ENCODE measurements at places on chromosomes 12 and 14.

- DNase-seq: no peak
These were observed 23.8 kb upstream of the PCNX4 start for GRCh38 chr14:60067882-60068281.

GRCh38 chr14:85060121-85060520 is 469.8 kb upstream of the FLRT2 start:
- DNase-seq: peak; percentile 47

GRCh38 chr14:42198010-42198409 is 591.3 kb downstream of the LRFN5 start:
- DNase-seq: no peak

GRCh38 chr12:52612431-52613383 is 5.7 kb downstream of the KRT73 start:
- no peak for DNase-seq

DNA sequence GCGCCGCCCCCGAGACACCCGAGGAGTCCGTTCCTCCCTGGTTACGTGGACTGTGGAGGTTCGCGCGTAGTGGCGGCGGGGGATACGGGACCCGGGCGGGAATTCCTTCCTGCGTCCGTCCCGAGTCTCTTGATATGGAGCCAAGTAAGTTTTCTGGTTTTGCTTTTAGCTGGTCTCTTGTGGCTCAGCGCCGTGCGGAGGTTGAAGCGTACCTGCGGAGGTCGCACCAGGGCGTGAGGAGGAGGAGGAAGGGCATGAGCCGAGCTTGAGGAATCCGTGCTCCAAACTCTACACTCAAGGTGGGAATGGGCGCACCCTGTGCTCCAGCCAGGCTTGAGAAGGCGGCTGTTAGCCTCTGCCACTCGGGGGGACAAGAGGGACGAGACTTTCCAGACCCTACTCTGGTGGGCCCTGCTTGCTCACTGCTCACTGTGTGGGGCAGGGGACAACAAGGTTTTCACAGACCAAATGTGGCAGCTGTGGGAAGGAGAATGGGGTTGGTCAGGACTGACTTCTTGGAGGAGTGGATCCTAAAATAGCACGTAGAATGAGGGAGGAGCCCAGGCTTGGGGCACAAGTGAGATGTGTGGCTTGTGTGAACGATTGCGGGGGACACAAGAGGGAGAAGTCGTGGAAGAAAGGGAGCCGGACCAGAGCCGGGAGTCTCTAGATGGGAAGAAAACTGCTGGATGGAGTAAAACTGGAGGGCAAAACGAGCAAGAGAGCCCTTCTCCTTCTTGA is 577 bp downstream of the ATG101 start:
- DNase-seq: no peak

DNA sequence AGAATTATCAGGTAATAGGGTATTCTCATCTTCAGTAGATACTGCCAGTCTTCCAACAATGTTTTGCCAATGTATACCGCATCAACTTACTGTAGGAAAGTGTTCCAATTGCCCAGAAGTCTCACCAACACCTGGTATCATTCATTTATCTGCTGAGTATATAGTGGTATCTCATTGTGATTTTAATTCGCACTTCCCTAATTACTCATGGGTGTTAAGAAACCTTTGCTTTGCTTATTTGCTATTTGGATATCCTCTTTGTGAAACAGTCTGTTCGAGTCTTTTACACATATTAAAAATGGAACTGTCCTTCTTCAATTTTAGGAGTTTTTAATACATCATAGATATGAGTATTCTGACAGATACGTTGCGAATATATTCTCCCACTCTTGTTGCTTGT is 6.1 kb downstream of the TM7SF3 start:
- no peak for DNase-seq

GRCh38 chr14:55313480-55313879 is 42.3 kb downstream of the FBXO34 start:
- no peak for DNase-seq

GRCh38 chr14:104601786-104602185 is 2.8 kb downstream of the TMEM179 start:
- no peak for DNase-seq

DNA sequence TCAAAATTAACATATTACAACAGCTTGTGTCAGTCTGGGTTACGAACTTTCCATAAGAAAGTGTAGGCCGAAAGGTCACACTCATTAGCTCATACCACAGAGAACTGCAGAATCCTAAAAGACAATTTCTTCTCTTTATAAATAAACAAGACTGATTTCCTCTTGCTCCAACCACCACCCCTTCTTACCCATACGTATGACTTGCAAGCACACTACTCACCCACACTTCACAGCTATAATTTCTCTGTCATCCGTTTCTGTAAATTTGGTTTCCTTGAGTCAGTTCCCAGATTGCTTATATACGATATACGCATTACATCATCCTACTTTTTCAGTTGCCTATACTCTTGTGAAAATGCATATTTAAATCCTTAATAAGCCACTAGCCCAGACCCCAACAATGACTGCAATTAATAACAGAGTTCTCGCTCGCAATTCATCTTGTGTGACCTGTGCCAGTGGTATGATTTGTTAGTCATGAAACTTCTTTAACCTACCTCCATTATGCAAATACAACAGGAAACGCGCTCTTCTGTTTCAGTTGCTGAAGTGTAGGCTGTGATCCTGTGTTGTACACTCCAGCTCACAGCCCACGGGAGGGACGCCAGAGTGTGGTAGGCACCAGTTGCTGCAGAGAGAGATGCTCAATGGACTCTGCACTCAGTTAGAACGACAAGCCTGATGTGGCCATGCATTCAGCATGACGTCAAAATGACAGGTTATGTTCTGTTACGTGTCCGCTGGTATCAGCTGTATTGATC is 417.6 kb downstream of the PDZRN4 start:
- DNase-seq: no peak

DNA sequence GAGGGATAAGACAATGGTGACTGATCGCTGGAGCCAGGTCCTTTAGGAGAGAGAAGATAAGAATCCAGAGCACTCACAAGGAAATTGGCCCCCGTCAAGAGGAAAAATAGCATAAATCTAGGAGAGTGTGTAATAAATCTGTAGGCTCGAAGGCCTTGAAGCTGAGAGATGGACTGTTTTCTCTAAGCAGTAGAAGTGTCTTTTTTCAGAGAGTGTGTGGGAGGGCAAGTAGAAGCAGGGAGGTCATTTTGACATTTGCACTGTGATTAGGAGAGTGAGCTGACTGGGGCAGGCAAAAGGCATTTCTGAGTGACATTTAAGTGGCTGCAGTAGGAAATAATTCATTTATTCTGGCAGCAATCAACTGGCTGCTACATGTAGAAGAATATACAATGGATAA is 78.0 kb upstream of the DDHD1 start:
- DNase-seq: no peak

- DNase-seq: no peak
These were observed 199.5 kb upstream of the SFSWAP start for GRCh38 chr12:131511391-131511802.

DNA sequence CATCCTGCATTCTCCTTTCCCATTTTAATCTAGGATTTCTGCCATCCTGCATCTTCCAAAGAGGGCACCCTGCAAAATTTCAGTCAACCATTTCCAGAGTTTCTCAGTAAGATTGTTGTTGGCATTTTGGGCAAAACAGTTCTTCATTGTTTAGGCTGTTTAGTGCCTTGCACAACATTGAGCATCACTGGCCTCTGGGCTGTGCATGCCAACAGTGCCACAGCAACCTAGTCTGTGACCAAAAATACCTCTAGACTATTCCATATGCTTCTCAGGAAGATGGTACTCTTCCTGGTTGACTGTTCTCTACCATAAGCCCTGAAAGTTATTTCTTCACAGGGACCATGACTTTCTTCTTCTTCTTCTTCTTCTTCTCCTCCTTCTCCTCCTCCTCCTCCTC is 32.5 kb upstream of the ISM2 start:
- no peak for DNase-seq

DNA sequence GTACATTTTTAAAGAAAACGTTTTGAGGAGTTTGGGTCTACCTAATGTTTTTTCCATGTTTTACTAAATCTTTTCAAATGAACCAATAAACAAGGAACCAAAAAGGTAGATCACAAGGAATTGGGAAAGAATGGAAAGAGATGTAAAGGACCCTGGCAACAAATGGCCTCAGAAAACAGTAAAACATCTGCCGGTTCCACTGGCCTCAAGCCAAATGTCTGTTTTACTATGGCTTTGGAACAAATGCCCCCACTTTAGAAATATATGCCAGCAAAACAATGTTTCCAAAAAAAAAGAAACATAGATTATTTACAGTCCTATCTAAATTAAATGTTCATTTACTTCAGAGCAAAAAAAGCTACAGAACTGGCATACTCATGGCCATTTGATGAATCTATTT is 3.0 kb downstream of the TRMT5 start:
- no peak for DNase-seq

DNA sequence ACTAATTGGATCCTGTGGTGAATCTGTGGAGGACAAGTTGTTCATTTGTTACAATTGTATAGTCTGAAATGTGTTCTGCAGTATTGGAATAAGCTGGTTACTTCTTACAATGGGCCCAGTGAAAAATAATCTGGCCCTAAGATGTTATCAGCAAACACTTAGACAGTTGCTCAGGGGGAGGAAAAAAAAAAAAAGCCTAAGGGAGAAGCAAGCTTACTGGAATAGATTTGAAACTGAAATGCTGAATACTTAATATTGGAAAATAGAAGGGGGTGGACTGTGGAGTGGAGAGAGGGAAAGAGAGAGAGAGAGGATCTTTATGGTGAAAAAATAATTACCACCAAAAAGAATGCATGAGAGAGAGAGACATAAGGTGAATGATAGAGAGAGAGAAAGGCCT is 4.0 kb downstream of the FOXG1 start:
- no peak for DNase-seq

DNA sequence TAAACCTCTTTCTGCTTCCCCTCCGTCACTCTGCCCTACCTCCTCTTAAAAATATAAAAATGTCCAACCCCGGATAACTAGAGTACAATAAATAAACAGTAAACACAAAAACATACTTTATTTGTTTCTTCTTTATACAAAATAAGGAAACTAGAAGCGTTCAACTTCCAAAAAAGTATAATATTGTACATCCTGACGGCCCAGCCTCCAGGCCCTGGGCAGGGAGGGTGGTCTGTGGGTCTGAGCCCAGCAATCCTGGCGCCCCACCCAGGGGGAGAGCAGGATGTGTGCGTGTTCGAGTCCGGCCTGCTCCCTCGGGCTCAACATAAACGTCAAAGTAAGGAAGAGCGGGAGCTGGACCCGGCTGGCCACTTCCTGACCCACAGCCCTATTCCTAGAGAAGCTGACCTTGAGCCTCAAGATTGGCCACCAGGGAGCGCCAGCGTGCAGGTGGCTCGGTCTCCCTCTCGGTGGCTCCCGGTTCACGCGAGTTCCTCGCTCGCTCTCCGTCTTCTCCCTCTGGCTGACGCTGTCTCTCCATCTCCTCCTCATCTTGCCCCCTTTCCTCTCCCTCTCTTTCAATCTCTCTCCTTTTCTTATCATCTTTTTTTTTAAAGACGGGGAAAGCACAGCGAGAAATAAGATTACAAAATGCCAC is 9.4 kb downstream of the LHX5 start:
- peak; percentile 72 for DNase-seq

- DNase-seq: no peak
These were observed 141.0 kb downstream of the SLC8A3 start for GRCh38 chr14:70047598-70048312.

GRCh38 chr12:2634471-2634870 is 160.3 kb upstream of the FKBP4 start:
- DNase-seq: no peak

DNA sequence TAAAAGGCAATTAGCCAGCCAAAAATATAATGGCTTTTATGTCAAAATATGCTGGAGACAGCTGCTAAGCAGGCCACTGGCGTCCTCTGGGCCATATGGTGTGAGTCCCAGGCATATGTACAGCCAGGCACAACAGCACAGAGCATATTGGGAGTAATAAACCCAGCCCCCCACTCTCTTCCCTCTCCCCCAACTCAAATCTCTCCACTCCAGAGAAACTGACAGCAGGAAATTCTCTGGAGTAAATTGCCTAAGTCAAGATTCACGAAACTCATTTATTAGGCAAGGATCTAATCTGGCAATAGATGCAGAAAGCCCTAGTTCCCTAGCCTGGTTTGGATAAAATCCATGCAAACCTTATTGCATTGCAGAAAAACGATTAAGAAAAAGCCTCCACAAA is 147.9 kb upstream of the SEL1L start:
- no peak for DNase-seq

- DNase-seq: no peak
These were observed 13.1 kb upstream of the CCDC85C start for GRCh38 chr14:99616832-99617800.

DNA sequence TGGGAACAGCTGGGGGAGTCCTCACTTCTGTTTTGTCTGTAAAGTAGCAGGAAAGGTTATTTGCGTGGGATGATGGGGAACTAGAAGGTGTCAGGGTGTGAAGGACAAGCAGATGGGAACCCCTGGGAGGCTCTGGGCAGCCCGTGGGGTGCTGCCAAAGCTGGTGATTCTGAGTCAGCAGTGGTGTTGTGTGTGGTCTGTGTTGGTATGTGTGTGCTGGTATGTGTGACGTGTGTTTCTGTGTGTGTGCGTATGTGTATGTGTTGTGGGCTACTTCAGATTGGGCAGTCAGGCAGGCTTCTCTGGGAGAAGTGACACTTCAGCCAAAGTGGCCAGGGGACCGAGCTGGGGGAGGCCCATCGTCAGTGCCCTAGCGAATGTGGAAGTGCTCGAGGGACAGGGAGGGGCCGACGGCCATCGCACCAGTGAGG is 15.3 kb upstream of the BDKRB2 start:
- DNase-seq: peak; percentile 58

- no peak for DNase-seq
These were observed 127.3 kb downstream of the EFCAB11 start for GRCh38 chr14:89827265-89827664.

DNA sequence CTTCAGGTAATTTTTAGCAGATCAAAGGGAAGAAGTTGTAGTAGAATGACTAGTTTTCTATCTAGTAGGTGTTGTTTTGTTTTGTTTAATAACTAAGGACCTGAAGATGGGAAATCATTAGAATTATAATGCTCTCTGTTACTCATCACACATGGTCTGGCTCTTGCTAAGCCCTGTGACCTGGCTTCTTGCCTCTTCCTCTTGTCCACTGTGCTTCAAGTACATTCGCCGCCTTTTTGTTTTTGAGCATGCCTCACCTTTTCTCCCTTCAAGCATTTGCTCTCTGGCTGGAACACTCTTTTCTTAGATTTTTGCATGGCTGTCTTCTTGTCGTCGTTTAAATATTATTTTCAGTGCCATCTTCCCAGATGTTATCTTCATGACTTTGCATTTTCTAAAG is 47.7 kb downstream of the DAAM1 start:
- no peak for DNase-seq

DNA sequence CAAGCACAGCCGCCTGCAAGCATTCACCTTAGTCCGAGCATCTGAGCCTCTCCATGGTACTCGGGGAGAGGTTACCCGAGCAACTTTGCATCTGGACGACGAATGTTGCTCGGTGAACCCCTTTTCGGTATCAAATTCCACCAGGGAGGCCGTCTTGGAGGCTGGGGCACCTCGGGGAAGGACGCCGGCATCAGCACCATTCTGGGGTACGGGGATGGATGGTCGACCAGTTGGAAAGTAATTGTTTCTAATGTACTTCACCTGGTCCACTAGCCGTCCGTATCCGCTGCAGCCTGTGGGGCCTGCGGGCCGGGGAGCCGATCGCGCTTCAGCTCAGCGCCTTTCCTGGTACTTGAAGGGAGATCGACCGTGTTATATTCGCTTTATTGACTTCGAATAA is 161.7 kb upstream of the RTL1 start:
- DNase-seq: no peak

GRCh38 chr12:20018406-20018805 is 349.9 kb upstream of the PDE3A start:
- no peak for DNase-seq

- DNase-seq: peak; percentile 23
These were observed 101.0 kb downstream of the BEGAIN start for GRCh38 chr14:100486025-100486828.
